ENCODE measurements at places on chromosomes 2 and 18.
A peak's percentile ranks its signal among the peaks of the same experiment; 100 is the strongest.

- no peak for DNase-seq
These were observed 90.6 kb upstream of the MBOAT2 start for GRCh38 chr2:9094117-9094516.

DNA sequence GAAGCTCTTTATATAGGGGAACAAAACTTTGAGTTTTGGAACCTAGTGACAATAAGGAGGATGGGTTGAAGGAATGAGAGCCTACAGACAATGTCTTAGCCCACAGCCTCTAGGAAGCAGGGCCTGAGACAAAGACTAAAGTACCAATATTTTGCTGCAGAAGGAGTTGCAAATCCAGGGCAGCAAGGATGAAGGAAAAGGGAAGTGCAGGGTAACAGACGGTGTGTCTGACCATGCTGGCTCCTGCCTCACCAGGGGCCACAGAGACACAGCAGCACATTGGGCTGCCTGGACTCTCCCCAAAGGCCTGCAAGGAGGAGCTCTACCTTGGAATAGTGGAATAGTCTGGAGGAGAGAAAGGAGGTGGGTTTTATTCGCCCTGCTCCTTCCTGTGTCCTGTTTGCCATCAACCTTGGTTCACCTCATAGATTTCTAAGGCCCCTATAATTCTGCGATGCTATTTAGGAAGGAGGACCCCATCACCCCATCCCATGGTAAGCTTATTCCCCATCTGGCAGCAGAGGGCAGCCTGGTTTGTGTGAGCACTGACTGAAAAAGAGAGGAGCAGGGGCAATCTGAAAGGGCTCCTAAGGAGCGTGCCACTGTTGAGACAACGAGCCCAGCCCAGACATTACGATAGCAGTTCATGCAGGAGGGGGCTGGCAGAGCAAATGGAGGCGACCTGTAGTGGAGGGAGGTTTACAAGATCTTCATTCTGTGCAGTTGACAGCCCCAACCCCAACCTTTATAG, 143.4 kb downstream of the MGAT5 start:
- DNase-seq: no peak

DNA sequence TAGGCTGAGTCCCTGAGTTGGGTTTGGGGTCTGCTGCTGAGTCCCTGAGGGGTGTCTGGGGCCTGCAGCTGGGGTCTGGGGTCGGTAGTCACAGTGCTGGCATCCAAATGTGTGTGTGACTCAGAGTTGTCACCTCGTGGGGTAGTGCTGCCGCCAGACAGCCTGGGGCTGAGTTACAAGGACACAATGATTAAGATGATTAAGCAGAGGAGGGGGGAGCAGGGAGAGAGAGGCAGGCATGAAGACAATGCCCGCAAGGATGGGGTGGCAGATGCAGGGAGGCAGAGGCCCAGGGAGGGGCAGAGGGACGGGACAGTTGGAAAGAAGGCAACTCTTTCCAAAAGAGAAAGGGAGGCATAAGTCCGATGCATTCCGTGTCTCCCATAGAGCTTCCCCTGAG, 120.2 kb downstream of the CELF4 start:
- no peak for DNase-seq

DNA sequence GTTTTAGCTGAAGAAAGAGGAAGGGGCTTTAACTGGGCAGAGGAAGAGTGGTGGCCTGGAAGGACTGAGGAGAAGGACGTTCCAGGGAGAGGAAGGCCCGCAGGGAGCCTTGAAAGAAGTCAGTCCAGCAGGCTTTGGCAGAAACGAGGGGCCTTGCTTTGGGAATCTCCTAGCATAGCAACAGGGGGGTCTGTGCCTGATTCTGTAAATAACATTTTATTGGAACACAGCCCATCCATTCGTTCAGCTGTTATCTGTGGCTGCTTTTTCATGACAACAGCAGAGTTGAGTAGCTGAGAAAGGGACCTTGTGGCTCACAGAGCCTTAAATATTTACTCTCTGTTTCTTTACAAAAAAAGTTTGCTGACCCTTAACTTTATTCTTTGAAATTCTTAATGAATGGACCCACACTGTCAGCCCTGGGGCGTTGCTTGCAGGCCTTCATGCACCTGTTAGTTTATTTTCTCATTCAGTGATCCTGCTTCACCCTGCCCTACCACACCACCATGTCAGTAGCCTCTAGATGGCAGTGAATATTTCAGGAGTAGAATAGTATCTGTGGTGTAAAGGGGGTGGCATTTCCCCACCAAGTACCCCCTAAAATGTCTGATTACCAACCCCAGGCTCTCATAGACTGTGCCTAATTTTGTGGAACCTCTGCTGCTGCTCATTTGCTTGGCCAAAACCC, 61.0 kb downstream of the MGAT5 start:
- peak; percentile 44 for DNase-seq

DNA sequence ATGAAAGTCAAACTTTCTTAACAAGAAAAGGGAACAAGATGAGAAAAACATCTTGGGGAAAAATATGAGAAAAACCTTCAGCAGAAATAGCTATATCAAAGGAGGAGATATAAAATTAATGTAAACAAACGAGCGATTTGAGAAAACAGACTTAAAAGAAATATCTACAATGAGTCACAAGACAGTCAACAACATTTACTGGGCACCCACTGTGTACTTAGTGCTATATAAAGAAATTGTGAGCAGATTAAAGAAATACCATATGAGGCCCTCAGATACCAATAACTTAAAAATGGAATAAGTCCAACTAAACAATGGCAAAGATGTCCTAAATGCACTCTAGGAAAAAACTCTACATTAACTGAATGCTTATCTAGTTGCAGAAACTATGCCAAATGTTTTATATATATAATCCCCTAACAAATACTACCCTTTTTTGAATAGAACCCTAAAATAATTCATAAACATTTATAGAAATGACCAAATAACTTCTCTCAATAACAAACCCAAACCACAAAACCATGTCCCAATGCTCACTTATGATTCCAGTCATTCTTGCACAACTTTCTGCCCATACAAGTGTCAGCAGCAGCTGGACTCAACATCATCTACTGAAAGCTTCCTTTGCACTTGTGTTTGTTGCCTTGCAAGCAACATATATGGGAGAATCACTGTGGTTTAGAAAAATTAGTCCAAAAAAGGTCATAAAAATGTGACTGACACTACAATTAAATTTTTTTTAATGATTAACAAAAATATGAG, 83.5 kb downstream of the COBLL1 start:
- DNase-seq: no peak

DNA sequence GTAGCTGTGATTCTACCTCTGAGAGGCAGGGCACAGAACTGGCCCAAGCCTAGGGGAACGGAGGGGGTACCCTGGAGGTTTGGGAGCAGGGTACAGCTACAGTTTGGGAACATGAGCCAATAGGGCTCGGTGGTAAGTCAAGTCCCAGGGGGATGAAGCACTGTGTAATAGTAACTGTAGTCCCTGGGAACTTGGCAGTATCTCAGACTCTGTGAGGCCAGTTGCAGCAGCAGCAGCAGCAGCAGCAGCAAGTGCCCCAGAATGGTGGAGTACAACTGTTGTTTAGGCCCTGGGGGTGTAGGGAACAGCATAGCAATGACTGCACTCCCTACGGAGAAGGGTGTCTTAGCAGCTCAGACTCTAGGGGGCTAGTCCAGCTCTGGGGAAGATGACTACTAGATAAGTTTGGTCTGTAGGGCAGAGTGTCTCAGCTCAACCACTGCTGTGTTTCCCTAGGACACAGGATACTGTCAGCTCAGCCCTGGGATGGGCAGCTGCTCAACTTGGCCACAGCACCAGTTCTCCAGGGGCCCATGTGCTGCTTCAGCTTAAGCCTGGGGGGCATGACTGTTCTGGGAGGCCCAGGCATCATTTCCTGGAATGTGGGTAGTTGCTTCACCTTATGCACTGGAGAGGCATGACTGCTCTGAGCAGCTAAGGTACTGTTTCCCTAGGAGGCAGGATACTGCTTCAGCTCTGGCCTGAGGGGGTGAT, 20.5 kb downstream of the CARF start:
- DNase-seq: no peak

DNA sequence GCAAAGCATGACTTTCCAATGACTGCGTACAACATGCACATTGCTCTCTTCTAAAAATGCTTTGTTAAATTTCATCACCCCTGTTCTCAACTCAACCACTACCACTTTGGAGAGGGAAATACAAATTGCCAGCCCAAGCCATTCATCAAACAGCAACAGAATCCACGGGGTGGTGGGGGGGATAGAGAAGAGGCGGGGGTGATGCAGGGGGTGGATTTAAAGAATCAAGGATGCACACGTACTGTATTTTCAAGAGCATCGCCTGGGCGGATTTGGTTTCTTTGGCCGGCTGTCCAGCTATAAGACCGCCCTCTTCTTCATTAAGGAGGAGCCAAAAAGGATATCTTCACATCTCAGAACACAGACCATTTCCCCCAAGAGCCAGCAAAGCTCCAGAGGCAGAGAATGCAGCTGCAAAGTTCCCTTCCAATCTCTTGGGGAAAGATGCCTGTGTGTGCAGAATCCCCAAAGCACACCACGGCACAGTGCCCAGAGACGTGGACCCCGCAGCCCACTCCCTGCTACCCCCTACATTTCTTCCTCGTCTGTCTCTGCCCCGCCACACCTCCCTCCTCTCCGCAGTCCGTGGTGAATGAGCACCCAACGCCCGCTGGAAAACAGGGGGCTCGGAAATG, 977 bp downstream of the SLC8A1 start:
- peak; percentile 57 for DNase-seq

Measured in NCI-H1694 (cell line).